ELF-1 (cell line): ENCODE measurements at places on chromosomes 7 and 10.

DNA sequence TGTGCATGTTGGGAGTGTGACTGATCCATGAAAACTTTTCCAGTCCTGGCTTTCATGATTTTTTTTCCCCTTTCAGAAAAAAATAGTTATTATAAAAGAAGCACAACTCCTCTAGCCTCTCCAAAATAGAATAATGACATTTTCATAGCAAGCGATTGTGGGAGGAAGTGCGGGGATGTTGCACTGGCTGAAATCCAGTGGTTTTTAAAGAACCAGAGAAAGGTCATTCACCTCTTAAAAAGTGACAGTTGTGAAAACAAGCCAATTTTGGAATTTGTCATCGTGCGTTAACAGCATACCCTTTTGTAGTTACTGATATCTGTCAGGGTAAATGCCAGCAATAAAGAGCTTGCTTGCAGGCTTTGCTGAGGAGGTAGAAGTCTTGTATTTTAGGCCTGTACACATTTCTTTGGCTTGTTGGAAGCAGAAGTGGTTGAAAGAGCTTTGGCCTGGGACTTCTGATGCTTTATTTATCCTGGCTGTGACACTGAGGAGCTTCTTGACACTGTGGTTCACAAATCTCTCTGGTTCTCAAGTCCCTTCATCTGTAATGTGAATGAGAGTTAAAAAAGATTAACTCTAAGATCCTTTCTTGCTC is 545.9 kb downstream of the REEP3 start:
- DNase-seq = no peak

GRCh38 chr10:127906548-127907377 is at the start of gene PTPRE:
Gene PTPRE, plus strand, starts transcription at chr10:127907103. Its CDS starts 133,779 bp downstream, at chr10:128040882.
- DNase-seq = peak; percentile 69

DNA sequence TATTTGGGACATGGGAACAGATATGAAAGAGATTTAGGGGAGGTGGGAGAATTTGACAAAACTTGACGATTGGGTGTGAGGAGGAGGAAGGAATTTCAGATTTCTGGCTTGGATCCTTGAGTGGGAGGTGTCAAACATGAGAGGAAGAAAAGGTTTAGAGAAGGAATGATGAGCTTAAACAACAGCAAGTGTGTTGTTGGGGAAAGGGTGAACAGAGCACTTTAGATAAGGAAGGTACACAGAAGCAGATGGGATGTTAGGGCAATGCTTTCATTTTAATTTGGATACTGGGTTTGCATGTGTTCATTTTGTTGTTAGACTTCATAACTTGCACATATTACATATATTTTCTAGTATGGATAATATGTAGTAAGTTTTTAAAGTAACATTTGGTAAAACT is 23.2 kb downstream of the REEP3 start:
- no peak for DNase-seq

DNA sequence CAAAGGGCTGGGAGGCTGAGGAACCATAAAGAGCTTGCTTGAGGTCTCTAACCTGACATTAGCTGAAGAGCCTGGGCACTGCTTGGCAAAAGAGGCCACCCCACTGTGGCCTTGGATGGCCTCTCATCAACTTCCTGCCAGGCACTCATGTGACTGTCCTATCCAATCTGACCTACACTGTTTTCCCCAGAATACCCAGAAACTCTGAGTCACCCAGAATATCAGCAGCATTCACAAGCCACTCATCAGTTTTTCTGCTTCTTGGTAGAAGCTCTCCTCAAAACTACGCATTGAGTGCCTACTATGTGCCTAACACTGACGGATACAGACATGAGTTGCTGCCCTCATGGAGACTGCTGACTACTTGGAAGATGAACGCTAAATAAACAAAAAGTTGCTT is 4.1 kb upstream of the NT5C2 start:
- no peak for DNase-seq

GRCh38 chr7:46522354-46522906 is 601.4 kb upstream of the IGFBP3 start:
- no peak for DNase-seq
